ENCODE measurements at places on chromosomes 2 and 18.

DNA sequence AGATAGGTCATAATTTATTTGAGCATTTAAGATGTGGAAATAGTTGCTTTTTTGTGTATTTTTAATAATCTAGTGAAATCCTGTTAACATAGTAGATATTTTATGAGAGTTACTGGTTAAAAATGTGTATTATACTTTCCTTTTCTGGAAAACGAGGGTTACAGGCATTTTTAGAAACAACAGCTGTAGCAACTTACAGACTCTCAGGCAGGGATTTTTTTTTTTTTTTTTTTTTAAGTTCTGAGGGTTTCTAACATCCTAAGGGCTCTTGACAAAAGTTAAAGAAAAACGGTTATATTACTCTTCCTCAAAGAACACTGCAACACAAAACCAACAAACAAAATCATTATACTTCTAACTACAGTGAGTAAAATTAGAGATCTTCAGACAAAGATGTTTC lies 205.9 kb downstream of the ACKR3 start:
- DNase-seq, result no peak

- DNase-seq, result no peak
Measured at GRCh38 chr2:136741471-136741870, 23.9 kb upstream of the THSD7B start.

- DNase-seq, result no peak
Measured at GRCh38 chr18:67134911-67135310, 381.6 kb downstream of the DSEL start.

DNA sequence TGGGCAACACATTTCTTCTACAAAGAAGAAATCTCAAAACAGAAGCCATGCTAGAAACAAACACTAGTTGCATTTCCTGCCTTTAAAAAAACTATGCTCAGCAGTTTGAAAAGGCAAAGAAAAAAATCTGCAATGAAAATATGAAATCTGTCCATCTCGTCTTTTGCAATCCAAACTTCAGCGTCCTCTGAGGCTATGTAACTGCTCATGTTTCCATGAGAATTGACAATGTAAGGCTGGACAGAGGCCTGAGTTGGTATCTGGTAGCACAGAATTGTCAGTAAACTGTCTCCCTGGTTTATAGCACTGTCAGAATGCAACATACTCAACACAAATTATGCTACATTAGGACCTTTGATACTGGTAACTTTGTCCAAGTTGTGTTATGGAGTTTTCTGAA lies 429.9 kb downstream of the ARHGAP15 start:
- no peak for DNase-seq

- no peak for DNase-seq
Measured at GRCh38 chr2:152875701-152876695, 157.6 kb downstream of the ARL6IP6 start.

GRCh38 chr2:41334159-41334558 lies 713.7 kb upstream of the PKDCC start:
- no peak for DNase-seq

GRCh38 chr18:11283479-11284161 lies 134.3 kb upstream of the PIEZO2 start:
- no peak for DNase-seq

- DNase-seq, result no peak
Measured at GRCh38 chr2:177432703-177433102, 40.1 kb downstream of the AGPS start.

DNA sequence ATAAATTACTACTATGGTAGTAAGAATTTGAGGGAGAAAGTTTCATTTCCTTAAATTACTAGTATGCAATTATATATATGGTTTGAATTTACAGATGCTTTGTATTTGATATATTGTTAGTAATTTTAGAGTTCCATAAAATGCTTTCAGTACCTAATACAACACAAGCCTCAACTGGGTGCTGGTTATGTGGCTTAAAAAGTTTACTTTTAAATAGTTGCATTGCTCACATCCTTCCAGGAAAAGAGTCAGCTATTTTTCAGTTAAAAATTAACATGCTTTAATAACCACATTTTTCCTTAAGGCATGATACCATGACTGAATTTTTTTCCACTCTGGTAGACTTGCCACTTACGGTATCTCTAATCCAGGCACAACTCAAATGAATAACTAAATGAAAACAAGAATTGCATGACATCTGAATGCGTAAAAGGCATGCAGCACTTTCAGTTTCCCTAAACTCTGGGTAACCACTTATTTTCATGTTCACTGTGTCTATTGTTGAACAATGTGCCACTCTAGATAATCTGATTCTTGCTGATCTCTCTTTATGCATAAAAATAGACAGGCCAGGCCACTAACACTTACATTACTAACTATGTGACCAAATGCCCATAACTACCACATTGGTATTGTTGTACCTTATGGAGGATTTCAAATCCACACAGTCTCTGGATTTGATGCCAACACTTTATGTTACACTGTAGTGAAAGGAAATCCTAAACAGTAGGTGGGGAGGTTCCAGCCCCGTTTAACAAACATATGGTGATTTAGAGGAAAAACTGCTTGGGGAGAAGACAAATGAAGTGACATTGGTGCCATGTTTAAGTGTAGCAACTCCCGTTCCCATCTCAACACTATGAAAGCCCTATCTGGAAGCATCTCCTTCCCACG lies 35.5 kb upstream of the SLC35F5 start:
- no peak for DNase-seq

GRCh38 chr18:55220523-55220922 lies 261.3 kb upstream of the CCDC68 start:
- DNase-seq, result no peak

- DNase-seq, result no peak
Measured at GRCh38 chr2:177717831-177718618, 325.5 kb downstream of the AGPS start.

DNA sequence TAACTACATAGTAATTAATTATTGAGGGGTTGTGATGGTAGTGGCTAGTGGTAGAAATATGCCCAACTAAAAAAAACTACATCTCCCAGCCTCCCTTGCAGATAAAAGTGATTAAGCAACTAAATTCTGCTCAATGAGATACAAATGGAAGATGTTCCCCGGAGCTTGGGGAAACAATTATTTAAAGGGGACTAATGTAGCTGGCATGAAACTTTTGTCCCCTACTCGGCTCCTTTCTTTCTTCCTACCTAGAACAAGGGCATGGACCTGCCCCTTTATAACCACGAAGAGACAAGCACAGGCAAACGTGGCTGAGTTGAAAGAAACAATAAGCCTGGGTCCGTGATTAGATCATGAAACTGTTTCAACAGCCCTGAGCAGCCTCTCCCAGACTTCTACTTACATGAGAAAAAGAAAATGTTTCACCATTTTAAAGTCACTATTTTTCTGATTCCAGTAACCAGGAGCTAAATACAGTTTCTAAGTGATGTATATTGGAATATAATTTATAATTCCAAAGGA lies 236.9 kb downstream of the SCG2 start:
- no peak for DNase-seq

- DNase-seq, result no peak
Measured at GRCh38 chr2:101083613-101084012, 67.6 kb downstream of the TBC1D8 start.

DNA sequence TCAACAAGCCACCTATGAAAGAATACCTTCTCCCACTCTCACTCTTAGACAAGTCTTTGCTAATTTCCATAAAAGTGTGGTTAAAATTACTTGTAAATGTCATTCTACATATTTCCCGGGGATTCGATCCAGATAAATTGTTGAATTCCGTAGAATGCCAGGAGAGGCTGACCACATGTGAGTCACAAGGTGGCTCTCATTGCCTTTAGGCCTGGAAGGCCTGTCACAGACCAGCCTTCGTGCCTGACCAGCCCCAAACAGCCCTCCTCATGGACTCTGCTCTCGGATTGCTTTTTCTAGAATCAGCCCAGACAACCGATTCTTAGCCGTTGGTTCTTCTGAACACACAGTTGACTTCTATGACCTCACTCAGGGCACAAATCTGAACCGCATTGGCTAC lies 86.0 kb downstream of the RTN4 start:
- no peak for DNase-seq

DNA sequence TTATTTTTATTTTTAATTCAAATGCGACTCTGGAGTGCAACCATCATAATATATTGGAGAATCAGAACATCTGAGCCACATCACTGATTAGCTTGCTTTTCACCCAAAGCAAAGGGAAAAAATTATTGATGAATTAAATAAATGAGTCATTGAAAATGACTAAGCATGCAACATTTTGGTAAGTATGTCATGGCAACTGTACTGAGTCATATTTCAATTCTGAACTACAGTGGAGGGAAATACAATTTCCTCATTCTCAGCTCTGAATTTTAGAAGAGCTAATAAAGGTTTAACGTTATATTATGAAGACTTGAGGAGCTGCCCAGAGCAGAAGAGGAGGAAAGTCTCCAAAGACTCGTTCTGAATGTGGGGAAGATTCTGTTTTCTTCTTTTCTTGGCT lies 89.6 kb upstream of the CCDC68 start:
- DNase-seq, result no peak

- peak; percentile 47 for DNase-seq
Measured at GRCh38 chr2:128513116-128513960, 194.7 kb upstream of the HS6ST1 start.

GRCh38 chr2:38496927-38497669 lies 105.6 kb downstream of the HNRNPLL start:
- DNase-seq, result no peak

- DNase-seq, result no peak
Measured at GRCh38 chr2:128299628-128300027, 19.0 kb downstream of the HS6ST1 start.

DNA sequence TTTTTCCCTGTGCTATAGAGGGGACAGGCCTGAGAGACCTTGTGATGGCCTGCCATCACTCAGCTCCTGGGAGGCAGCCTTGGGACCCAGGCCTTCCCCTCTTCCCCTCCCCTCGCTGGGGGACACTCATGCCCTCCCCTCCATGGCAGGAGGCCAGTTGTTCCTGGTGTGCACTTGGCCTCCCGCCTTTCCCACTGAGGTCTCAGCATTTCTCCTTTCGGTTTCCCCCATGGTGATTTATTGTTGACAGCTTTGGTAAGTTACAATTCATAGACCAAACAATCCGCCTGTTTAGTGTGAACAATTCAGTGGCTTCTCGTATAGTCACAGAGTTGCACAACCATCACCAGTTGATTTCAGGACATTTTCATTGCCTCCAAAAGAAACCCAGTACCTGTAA lies 10.2 kb upstream of the CNDP1 start:
- DNase-seq, result no peak

DNA sequence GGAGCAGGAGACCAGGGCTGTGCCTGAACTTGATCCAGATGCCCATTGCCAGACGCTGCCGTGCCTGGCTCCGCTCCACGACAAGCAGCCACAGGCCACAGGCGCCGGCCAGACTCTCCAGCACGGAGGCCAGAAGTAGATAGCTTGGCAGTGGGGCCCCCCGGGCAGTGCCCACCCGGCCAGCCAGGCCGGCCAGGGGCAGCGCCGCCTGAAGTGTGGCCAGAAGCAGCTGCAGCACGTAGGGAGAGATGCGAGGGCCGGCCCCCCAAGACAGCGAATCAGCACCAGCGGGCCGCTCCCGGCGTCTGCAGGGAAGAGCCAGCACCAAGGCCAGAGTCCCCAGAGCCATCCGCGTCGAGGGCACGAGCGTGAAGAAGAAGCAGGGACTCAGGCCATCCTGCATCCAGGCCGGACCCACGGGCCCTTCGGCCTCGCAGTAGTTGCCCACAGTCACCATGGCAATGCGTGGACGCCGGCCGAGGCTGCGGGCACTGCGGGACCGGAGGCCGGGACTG lies 484 bp downstream of the ABCB6 start:
- peak; percentile 91 for DNase-seq

DNA sequence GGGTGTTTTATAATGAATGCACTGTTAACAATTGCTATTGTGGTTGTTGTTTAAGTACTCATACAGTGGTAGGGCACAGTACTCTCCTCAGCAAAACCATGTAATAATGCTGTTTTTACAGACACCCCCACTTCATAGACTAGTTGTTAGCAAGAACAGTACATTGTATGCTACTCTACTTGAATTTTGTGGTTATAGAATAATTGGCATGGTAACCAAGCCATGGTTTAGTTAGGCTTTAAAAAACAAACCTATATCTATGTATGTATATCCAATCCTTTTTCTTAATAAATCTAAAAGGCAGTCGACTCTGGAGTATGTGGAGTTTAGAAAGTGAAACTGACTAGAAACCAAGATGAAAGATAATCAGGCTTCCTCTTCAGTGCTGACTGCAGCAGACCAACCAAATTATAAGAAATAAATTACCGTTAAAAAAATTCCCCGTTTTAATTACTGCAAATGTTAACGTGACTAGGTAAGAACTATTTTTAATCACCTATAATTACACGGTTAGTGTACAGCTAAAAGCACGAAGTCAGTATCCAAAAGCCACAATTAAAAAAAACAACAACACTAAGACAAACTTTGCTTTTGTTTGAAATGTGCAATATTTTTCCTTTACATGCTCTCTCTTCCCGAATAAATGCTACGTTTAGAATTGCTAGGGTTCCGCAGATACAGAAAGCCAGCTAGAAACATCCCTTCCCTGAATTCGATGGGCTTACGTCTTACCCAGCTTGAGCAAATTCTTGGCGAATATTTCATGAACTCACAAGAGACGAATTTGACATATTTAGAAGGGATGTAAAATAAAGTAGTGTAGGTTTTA lies 113.3 kb upstream of the SERTAD2 start:
- DNase-seq, result no peak

- no peak for DNase-seq
Measured at GRCh38 chr2:202237787-202238233, 587 bp downstream of the SUMO1 start.

DNA sequence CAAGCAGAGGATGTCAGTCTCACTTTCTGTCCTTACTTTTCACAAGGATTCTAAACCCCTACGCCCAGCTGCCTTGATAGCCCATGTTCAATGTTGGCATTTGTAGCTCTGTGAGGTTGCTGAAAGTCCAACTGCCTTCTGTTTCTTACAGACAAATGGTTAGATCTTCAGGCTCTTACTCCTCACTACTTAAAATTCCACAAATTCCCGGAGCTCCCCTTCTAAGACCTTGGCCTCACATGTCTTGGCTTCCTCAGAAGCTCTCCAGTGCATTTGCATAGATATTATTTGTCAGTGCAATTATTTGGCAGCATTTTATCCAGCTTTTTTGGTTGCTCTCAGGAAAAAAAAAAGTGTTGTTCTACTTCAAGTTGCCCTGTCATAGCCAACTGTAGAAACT lies 453.7 kb upstream of the CELF4 start:
- DNase-seq, result no peak

- DNase-seq, result no peak
Measured at GRCh38 chr2:126356631-126357030, 299.3 kb upstream of the GYPC start.

GRCh38 chr2:134717286-134718022 lies 1.3 kb downstream of the TMEM163 start:
- DNase-seq, result no peak

DNA sequence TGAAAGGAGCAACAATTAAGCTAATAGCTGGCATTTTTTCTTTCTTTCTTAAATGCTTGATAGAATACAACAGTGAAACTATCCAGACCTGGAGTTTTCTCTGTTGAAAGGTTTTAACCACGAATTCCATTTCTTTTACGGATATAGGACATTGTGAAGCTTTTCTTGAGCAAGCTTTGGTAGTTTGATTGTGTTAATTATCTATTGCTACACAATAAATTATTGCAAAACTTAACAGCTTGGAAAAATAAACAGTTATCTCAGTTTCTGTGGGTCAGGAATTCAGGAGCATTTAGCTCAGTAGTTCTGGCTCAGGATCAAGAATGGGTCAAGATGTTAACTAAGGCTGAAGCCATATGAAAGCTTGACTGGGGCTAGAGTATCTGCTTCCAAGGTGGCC lies 11.7 kb downstream of the PHOSPHO2 start:
- no peak for DNase-seq

All from mesenteric fat pad (tissue), 1 donor.